ENCODE measurements at places on chromosomes 13 and 19.

GRCh38 chr13:75318138-75318833 is 163.7 kb downstream of the TBC1D4 start:
- DNase-seq, result no peak

- DNase-seq, result no peak
These were observed 4.9 kb downstream of the SUGP1 start for GRCh38 chr19:19315444-19315843.

- DNase-seq, result no peak
These were observed 733.9 kb upstream of the KLHL1 start for GRCh38 chr13:70842062-70842644.

GRCh38 chr13:26221399-26221720 is 754 bp downstream of the RNF6 start:
- no peak for DNase-seq

DNA sequence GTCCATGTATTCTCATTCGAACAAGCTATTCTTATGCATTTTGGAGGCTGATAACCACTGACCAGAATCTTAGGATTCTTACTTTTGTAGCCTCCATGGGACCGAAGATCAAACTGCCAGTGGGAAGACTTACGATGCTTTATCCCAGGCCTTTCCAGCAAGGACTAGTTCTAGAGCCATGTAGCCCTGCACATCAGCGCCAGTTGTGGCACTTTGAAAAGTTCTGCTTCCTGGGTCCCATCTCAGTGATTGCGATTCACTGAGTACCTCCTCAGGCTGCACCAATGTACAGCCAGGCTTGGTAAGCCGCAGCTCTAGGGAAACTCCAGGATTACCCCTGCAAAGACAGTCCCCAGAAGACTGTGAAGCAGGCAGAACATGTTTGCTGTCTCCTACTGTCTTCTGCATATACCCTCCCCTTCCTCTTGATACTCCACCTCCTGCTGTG is 18.9 kb upstream of the ENOX1 start:
- DNase-seq, result no peak

GRCh38 chr19:10184636-10185035 is 10.1 kb downstream of the DNMT1 start:
- no peak for DNase-seq

- no peak for DNase-seq
These were observed 8.0 kb upstream of the TMEM160 start for GRCh38 chr19:47056411-47056810.

GRCh38 chr13:99737481-99738245 is 233.9 kb downstream of the ZIC5 start:
- DNase-seq, result no peak

GRCh38 chr19:571566-571974 is 826 bp upstream of the BSG start:
- DNase-seq, result peak; percentile 79

DNA sequence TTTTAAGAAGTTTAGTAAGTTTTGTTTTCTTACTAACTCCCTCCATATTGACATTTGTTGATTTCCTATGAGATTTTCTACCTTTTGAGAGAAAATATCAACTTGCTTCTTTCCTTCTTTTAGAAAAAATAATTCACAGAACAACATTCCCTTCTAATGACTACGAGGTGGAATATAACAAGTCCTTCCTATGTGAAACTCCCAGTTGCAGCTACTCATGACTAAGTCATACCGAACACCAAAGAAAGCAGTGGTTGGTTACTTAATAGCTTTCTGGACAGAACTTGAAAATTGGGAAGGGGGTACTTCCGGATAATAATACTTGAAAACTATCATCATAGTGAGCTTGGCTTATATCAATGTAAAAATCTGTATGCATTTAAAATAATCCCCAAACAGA is 144.8 kb downstream of the DACH1 start:
- DNase-seq, result no peak

DNA sequence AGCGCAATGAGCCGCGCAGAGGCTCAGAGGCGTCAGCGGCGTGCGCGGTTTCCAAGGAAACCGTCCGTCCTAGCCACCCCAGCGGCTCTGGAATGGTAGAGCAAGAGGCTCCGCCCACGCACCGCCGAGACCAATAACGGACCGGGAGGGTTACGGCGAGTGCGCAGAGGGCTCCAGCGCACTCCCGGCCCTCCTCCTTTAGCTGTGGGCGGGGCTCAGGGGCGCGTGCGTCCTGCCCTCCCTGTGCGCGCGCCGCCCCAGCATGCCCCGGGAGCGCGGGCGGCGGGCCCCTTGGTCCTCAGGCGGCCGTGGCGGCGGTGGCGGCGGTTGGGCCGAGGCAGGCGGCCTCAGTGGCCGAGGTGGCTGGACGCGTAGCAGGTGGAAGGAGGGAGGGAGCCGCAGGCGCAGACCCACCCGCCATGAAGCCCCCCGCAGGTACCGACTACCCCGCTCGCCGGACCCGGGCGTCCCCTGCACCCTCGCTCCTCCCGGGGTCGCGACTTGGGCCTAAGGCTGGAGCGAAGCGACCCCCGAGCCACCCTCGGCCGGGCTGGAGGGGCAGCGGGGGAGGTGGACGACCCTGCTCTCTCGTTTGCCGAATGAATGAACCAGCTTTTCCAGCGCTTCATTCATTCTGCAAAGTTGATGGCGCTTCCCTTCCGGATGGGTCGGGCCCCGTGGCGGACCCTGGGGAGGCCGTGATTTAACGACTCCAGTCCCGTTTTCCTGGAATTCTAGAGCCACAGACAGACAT is at the start of gene THOP1:
THOP1 (plus strand) TSS at position 260 of the 754 bp plus-strand sequence; CDS start at position 420, 160 bp downstream.
- peak; percentile 96 for DNase-seq

- DNase-seq, result no peak
These were observed 63.3 kb downstream of the DHRS12 start for GRCh38 chr13:51740698-51741097.

DNA sequence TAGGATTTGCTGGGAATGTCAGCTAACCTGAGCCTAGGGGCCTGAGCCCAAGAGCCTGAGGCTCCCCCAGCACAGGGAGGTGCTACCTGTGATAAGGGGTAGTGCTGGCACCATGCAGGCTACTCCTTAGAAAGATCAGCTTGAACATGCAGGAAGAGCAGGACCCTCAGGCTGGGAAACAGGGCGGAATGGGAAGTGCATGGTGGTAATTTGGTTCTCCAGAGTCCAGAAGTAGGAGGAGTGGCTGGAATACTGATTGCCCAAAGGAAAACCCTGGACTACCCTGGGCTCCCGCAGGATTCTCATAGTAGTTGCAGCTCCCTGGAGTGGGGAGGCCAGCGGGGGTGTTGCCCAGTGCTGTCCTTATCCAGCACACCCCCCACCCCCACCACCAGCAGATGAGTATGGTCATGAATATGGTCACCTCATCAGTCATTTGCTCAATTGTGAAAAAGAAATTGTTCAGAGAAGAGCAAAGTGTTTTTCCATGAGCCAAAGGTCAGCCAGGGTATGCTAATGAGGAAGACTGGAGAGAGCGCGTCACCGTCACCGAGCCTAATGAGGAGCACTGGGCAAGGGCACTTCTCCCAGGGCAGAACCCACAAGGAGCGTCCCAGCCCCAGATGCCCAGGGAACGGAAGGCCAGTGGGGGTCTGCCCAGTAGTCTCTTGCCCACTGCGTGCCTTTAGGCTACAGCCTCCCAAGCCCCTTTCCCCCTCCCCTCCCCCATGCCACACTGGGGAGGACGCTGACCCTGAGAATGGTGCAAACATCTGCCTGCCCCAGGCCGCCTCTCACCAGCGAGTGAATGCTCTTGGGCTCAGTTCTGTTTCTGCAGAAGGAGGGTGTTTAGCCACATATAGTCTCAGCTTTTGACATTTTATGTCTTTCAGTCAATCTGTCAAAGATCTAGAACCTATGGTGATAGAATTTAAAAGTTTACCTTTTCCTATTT is 5.3 kb downstream of the SLC25A15 start:
- no peak for DNase-seq

GRCh38 chr19:4981681-4981958 is 12.7 kb downstream of the KDM4B start:
- no peak for DNase-seq

- no peak for DNase-seq
These were observed 65.3 kb upstream of the TM9SF2 start for GRCh38 chr13:99435998-99436397.

DNA sequence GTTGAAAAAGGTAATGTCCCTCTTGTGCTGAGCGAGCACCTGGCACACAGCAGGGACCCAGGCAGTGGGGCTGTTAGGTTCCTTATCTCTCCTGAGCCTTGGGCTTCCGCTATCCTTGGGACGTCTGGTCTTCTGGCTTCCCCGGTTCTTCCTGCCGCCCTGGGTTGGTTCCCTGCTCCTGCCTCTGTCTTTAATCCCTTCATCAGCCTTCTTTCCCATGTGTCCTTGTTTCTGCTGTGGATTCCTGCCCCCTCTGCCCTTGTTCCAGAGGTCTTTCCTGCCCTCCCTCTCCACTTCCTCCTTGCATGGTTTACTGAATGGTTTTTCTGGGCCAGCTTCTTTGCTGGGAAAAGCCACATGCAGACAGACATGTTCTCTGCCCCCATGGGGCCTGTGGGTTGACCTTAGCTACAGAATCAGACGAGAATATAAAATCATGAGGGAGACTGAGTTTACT is 2.6 kb downstream of the EPN1 start:
- DNase-seq, result peak; percentile 34

- DNase-seq, result no peak
These were observed 1124.9 kb downstream of the EFNB2 start for GRCh38 chr13:105410602-105411001.

DNA sequence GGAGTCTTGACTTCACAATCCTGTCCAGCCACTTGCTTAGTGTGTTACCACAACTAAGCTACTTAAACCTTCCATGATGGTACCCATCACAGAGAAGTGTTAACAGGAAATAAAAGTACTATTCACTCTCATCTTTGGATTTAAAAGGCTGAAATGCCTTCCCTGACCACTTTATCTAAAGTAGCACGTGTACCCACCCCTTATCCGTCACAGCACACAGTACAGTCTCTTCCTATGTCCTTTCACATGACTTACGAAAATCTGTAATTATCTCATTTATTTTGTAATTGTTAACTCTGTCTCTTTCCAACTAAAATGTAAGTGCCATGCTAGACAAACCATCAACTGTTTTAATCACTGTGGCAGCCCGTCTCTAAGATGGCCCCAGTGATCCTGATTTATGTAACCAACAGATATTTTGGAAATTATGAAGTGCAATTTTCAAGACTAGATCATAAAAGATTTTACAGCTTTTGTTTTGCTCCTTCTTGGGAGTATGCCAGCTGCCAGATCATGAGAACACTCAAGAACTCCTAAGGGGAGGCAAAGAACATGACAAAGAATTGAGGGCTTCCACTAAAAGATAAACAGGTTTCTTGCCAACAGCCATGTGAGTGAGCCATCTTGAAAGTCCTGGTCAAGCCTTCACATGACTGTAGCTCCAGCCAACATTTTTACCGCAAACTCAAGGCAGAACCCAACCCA is 44.9 kb downstream of the DIAPH3 start:
- DNase-seq, result no peak

- DNase-seq, result no peak
These were observed 112.7 kb upstream of the TSHZ3 start for GRCh38 chr19:31461814-31462539.

- no peak for DNase-seq
These were observed 10.1 kb downstream of the ARMC6 start for GRCh38 chr19:19043481-19043880.

DNA sequence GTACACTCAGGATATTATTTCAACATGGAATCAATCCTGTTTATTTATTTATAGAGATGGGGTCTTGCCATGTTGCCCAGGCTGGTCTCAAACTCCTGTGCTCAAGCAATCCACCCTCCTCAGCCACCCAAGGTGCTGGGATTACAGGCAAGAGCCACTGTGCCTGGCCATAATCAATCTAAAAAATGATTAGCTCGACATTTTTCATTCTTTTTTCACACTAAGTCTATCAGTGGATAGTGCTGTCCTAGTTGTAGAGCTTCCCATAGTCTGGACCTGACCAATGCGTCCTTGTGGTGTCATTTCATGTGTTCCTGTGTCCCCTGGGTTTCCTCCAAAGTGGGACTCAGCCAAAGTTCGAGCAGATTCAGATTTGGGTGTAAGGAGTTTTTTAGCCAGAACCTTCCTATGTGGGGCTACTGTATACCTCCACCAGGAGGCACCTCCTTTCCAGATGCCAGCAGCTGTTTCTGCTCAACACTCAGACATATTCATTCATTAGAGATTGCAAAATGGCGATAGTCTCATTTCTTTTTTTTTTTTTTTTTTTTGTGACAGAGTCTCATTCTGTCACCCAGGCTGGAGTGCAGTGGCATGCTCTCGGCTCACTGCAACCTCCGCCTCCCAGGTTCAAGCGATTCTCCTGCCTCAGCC is 61.1 kb downstream of the MAP4K1 start:
- no peak for DNase-seq

GRCh38 chr13:52925251-52925650 is 76.8 kb upstream of the PCDH8 start:
- no peak for DNase-seq

- DNase-seq, result no peak
These were observed 308.4 kb downstream of the FGF9 start for GRCh38 chr13:21979161-21979806.

Data from HL-60 (cell line).